Prostate gland (tissue), 2 donors: ENCODE measurements at places on chromosomes 4 and X. TPM values are rescaled to one million over a fixed set of nuclear protein-coding genes. Genes with fewer than 3 reads are reported as not detected.

Gene AWAT2
- total RNA-seq, result not detected

Gene FAM241A
- total RNA-seq, result 3.7 TPM

Gene NDST3
- total RNA-seq, result not detected

Gene SOX3
- not detected for total RNA-seq

Gene NFKB1
- total RNA-seq, result 32.3 TPM

Gene SYAP1
- 23.9 TPM for total RNA-seq

Gene HSPA4L
- 12.9 TPM for total RNA-seq

Gene TREX2
- 5.8 TPM for total RNA-seq

Gene DDX53
- total RNA-seq, result not detected

Gene TCEAL2
- 1.6 TPM for total RNA-seq

Gene TRIM75
- 0.40 TPM for total RNA-seq

Gene RBM3
- 155 TPM for total RNA-seq

Gene GPRASP1
- total RNA-seq, result 8.9 TPM

Gene MAGEA4
- total RNA-seq, result 47.7 TPM

GRCh38 chr4:17038510-17039176, 140.2 kb upstream of the LDB2 start:
- DNase-seq, result no peak

- DNase-seq, result no peak
Measured at GRCh38 chr4:121168446-121169281, 4.5 kb upstream of the TNIP3 start.

- no peak for DNase-seq
Measured at GRCh38 chr4:162061214-162061613, 102.6 kb downstream of the FSTL5 start.

- no peak for DNase-seq
Measured at GRCh38 chr4:94298725-94299252, 43.8 kb downstream of the HPGDS start.

DNA sequence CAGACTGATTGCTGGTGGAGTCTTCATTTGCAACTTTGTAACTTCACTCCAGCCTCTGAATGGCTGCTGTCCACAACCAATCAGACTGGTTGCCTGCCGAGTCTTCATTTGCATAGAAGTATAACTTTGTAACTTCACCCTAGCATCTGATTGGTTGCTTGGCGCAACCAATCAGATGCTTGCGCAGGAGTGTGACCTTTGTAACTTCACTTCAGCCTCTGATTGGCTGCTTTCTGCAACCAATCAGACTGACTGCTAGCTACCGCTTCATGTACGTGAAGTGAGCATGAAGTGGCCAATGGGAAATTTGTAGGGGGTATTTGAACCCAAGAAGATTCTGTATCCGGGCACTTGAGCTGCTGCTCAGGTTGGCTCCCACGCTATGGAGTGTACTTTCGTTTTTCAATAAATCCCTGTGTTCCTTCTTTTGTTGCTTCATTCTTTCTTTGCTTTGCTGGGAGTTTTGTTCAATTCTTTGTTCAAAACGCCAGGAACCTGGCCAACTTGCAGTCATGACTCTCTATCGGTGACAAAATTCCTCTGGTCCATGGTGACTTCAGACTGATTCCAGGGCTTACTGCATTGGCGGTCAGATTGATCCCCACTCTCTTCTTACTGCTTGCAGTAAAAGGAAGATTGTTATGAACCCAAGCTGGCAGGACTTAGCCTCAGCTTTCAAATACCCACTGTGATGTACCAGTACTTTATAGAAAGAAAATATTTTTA, 46.4 kb upstream of the FGG start:
- no peak for DNase-seq

- DNase-seq, result no peak
Measured at GRCh38 chr4:142752202-142752786, 93.8 kb downstream of the INPP4B start.

DNA sequence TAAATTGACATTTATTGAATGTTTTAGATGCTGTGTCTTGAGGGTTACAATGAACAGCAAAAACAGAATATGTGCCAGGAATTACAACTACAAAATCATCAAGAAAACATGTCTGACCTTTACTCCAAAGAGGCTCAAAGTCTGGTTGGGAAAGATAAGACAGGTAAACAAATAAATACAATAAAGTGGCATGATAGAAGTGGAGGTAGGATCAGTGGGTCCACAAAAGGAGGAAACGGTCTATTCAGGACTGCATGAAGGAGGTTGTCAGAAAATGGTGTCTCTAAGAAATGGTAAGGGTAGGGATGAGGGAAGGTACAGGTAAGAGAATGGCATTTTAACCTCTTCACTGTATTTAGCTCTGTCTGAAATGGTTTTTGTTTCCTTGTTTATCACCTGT, 3.8 kb downstream of the ARHGEF38 start:
- DNase-seq, result no peak

GRCh38 chr4:43452948-43453347, 560.4 kb downstream of the GRXCR1 start:
- DNase-seq, result no peak

DNA sequence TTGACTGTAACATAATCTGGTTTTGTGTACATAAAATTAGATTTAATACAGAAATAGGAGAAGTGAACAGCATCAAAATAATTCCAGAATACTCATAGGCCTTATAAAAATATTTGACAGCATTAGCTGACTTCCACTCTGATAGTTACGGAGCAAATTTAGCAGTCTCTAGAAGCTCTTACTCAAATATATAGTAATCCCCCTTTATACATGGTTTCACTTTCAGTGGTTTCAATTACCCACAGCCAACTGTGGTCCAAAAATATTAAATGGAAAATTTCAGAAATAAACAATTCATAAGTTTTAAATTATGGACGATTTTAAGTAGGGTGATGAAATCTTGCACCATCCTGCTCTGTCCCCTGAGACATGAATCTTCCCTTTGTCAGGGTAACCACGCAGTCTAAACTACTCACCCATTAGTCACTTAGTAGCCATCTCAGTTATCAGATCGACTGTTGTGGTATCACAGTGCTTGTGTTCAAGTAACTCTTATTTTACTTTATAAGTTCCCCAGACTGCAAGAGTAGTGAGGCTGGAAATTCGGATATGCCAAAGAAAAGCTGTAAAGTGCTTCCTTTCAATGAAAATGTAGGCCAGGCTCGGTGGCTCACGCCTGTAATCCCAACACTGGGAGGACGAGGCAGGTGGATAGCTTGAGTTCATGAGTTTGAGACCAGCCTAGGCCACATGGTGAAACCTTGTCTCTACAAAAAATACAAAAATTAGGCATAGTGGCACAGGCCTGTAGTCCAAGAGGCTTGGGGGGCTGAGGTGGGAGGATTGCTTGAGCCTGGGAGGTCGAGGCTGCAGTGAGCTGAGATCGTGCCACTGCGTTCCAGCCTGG, 17.2 kb upstream of the RTL9 start:
- DNase-seq, result no peak

- no peak for DNase-seq
Measured at GRCh38 chrX:54811301-54811885, 3.8 kb downstream of the MAGED2 start.

- no peak for DNase-seq
Measured at GRCh38 chrX:38400389-38400910, 48.0 kb downstream of the OTC start.

- no peak for DNase-seq
Measured at GRCh38 chrX:149611623-149612175, 16.6 kb upstream of the HSFX2 start.

- DNase-seq, result no peak
Measured at GRCh38 chrX:19212037-19212436, 89.8 kb upstream of the ADGRG2 start.

GRCh38 chr4:11201256-11201655, 227.4 kb downstream of the HS3ST1 start:
- DNase-seq, result no peak

DNA sequence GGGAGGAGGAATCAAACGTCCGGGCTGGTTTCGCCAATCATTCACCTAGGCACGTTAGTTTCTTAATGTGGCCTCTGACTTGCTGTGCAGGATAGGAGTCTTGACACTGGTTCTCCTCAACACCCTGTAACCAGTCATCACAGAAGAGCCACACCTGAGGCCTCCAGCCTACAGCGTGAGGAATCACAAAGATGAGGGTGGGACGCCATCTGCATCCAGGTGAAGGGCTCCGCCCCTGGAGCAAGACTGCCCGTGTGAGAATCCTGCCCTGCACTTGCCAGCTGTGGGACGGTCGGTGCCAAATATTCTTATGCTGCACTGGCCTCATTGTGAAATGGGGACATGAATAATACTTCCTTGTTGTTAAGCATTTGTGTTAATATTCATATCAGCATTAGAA, 35.7 kb upstream of the TSPAN5 start:
- DNase-seq, result no peak

- no peak for DNase-seq
Measured at GRCh38 chr4:19983072-19983471, 268.6 kb upstream of the SLIT2 start.

- DNase-seq, result no peak
Measured at GRCh38 chr4:94634271-94634670, 123.5 kb upstream of the BMPR1B start.

DNA sequence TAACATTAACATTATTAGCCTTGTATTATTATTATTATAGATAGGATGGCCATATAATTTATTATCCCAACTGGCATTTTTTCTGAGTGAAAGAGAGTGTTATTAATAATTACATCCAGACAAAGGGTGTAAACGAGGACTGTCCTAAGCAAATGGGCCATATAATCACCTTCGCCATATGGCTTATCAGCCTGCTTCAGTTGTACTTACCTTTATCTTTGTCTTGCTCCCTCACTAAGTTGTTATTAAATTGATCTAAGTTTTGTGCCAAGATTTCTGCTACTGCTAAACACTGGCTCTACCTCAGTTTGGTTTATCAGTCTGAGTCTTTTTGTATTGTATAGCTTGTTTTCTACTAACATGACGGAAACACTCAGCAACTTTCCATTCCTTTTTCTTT, 76.9 kb downstream of the STIM2 start:
- DNase-seq, result no peak

GRCh38 chrX:81708487-81708886, 506.6 kb downstream of the SH3BGRL start:
- no peak for DNase-seq

- no peak for DNase-seq
Measured at GRCh38 chr4:167939863-167940616, 152.3 kb upstream of the ANXA10 start.

DNA sequence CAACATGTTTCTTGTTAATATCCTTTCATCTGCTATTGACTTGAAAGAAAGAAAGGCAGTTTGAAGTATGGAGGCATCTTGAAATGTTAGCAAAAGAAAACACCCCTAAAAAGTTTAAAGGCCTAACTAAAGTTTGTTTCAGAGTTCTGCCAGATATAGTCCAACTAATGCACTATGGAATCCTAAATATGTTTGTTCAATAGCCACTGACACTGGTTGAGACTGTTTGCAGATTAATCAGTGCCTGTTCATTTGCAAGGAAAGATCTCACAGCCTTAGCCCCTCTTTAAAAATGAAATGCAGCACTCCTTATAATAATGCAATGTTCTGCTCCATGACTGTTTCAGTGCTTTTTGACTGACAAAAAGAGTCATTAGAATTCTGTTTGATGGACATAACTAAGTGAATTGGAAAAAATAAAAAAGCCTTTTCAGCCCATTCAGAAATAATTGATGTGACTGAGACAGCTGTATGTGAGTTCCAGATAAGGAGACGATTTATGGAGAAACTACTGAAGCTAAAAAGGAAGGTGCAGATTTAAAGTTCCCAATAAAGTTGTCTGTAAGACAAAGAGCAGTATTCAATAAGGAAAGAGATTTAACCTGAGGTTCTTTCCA, 192.0 kb downstream of the PCDH7 start:
- DNase-seq, result no peak

- no peak for DNase-seq
Measured at GRCh38 chr4:101355246-101355645, 7.9 kb upstream of the PPP3CA start.

DNA sequence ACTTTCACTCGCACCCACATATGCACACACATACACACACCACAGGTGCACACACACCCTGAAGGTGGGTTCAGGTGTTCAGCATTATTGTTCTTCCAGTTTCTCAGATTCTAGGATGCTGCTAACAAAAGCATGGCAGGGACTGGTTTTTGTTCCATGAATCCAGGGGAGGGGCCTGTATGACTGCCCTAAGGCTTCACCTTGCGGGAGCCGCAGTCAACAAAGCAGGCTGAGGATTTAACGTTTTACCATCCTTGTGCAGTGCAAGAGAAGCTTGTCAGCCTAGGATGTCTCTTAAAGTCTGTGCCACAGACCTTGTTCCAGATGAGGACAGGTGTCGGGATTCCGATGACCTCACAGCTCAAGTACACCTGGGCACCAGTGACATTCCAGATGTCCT, 61.8 kb downstream of the POLR2B start:
- no peak for DNase-seq

DNA sequence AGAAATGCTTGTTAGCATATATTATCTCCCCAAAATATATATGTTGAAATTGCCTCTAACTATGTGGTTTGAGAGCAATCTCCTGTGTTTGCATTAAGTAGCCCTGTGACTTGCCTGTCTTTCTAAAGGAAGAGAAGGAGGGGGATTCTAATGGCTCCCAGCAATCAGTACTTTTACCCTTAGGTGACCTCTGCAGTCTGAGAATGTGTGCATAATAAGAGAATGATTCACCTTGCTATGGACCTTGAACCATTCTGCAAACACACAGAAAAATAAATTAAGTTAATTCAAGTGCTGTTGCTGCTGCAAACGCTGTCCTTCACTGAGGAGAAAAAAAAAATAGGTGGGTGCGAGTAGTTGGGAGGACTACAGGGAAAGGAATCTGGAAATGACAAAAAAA, 322.2 kb downstream of the IQCM start:
- no peak for DNase-seq

DNA sequence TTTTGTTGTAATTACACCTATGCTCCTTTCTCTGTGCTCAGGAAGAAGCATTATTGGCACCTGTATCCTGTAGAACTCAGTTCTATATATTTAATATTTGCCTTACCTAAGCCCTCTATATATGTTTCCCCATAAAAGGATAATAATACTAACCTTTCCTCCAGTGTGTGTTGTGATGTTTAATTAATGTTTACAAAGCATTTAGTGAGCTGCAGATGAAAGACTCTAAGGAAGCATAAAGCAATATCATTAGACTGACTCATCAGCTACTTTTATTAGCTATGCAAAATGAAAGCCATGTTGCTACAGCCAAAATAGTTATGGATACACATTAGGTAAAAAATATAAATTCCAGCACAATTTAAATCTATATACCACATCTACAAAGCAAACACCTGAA, 93.6 kb upstream of the PTPN13 start:
- no peak for DNase-seq
